Natural killer cell (primary cell): ENCODE measurements at places on chromosomes 3 and 15.

DNA sequence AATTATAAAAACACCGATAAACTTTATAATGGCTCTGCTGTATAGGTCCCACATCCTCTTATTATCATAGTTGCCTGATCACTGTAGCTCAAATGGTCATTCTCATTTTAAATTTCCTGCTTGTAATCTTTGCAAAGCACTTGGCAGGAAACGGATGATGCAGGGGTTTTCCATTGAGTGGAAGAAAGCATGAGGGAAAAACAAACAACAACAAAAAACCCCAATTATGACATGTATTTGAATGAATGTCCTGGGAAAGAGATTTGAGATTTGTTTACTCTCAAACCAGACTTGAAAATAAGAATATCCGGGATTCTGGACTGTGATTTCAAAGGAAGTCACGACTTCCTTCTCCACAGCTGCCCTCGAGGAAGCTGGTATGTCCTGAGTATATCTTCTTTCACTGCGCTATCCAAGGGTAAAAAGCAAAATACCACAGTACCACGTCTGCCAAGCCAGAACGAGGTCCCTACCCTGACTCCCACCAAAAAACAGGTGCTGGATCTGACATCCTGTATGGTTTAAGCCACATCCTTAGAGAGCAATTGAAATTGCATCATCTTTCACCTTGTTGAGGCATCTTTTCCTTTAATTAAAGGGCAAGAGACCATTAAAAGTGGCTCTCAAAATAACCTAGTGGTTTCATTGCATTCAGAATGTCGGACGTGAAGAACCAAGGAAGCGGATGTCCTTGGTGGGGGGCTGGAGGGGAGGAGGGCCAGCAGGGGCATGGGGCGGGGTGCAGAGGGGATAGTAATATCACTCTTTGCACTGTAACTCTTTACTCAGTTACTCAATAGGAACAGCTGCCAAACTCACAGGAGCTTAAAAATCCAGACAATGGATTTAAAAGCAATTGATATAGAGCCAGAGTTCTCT lies 13.5 kb upstream of the TIPIN start:
- DNase-seq = peak; percentile 61

- DNase-seq = peak; percentile 39
These were observed 1.3 kb downstream of the SMC4 start for GRCh38 chr3:160400702-160401150.

DNA sequence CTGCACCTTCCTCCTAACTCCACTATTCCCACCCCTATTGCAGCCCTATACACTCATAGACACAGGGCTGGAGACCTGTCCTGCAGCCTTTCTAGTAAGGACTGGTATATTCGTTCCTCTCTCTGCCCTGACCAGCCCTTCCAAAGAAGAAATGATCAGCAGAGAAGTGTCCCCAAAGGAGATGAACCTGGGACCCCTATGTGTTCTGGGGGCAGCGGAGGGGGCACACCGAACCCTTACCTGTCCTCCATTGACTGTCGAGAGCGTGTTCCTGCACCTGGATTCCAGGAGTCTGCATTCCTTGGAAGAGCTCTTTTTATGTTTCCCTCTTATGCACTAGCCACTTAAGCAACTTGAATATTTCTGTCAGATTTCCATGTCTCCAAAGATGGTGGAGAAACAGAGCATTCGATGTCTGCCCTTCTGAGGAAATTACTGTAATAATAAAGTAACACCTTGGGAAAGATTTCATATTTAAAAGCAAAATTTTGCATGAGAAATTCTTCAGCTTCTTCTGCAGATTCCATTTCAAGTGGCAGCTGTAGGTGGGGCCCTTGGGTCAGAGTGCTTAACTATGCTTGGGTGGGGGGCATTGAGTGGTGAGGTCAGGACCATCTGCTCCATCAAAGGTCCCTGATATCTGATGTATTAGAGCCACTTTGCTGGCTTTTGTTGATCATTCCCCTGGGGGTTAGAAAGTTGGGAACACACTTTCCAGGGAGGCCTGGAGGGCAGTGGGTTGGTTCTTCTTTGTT lies 6.3 kb downstream of the EPHB1 start:
- DNase-seq = no peak

DNA sequence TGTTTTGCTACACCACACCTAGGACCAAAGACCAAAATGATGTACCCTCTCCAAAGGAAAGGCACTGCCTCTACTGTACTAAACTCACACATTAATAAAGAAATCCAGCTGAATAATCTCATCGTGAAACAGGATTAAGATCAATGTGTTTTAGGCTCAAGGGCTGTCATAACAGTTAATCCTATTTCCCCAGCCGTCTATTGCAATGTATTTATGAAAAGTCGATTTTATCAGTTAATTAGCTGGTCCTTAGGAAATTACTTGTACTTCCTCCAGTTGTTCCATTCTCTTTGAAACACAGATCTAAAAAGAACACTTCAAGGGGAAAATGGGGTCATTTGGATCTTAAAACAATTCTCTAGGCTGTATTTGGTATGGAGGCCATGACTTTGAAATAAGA lies 8.5 kb downstream of the ETV5 start:
- DNase-seq = no peak

- no peak for DNase-seq
These were observed 4.9 kb downstream of the PRICKLE2 start for GRCh38 chr3:64220161-64220914.

GRCh38 chr3:94076055-94076454 lies 13.2 kb downstream of the NSUN3 start:
- no peak for DNase-seq

- DNase-seq = no peak
These were observed 339.2 kb downstream of the SOX2 start for GRCh38 chr3:182050932-182051331.

DNA sequence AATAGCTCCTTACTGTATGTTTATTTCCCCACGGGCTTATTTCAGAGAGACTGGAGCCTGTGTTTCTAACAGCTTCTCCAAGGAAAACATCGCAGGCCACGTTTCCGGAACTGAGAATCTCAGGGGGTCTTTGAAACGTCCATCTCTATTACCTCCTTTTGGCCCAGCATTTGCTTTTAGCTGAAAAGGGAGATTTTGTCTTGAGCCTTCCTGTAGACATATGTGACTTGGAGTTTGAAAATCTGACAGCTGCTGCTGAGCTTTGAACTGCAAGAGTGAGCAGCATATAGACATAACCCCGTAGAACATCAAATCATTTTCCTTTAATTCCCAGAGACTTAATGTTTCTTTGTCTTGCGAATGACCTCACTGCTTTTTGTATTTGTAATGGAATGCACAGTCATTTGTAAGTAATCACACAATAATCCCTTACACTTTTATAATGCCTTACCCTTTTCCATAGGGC lies 54.6 kb downstream of the LPP start:
- no peak for DNase-seq
